ENCODE measurements at places on chromosomes 5 and 9. TPM values are rescaled to one million over a fixed set of nuclear protein-coding genes. Genes with fewer than 3 reads are reported as not detected.

DNA sequence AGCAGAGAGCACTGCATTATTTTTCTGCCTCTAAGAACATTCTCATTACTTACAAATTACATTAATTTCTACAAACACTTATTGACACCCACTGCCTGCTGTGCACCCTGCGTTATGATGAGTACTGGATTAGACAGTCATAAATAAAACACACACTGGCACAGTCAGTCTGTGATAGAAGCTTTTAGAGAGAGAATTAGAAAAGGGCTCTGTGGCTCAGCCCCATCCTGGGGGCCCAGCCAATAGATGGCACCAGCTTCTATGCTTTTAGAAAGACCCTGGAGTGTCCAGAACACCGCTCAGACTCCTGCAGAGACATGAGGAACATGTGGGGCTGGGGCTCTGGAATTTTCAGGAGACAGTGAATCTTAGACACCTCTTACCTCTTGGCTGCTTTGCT is 61.0 kb upstream of the RAPGEF1 start:
- no peak for DNase-seq

DNA sequence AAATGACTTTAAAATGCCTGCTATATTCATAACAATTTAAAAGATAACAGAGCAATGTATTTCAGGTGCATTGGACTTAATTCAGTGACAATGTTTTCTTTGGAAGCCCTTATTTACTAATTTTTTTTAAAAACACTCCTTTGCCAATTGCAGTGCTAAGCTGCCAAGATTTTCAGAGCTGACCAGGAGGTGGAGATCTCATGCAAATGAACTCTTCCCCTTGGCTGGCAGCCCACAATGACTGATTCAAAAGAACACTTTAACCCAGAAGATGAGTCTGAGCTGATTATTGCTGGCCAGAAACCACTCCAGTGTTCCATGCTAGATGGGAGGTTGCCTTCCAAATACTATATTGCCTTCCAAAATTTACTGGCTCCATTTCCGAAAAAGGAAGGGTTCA is 128.3 kb upstream of the CCNH start:
- peak; percentile 69 for DNase-seq

Gene SPOCK1
- 38.5 TPM for total RNA-seq

Gene GABRA6
- total RNA-seq = 1.9 TPM

DNA sequence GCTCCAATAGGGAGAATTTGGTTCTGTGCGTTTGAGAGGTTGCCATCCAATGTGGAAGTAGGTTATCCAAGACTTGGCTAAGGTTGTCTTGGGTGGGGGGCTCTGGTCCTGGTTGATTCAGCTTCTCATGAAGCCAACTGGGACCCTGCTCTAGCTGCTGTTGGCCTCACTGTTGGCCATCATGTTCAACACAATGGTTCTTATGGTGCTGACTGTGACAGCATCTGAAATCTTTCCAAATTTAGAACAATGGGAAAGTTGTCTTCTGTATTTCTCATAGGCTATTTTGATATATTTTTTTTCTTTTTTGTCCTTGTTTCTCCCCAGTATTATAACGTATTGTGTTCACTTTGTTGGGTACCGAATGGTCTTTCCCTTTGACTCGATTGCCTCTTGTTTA is 71.9 kb downstream of the GDNF start:
- DNase-seq = no peak

Gene ZFP2
- not detected for total RNA-seq

- DNase-seq = peak; percentile 94
These were observed 174.0 kb upstream of the NREP start for GRCh38 chr5:111930905-111931461.

Gene TMEM215
- not detected for total RNA-seq

- DNase-seq = peak; percentile 97
These were observed 89.9 kb downstream of the SH3TC2 start for GRCh38 chr5:148972974-148973374.

Gene CNTNAP3
- 4.8 TPM for total RNA-seq

DNA sequence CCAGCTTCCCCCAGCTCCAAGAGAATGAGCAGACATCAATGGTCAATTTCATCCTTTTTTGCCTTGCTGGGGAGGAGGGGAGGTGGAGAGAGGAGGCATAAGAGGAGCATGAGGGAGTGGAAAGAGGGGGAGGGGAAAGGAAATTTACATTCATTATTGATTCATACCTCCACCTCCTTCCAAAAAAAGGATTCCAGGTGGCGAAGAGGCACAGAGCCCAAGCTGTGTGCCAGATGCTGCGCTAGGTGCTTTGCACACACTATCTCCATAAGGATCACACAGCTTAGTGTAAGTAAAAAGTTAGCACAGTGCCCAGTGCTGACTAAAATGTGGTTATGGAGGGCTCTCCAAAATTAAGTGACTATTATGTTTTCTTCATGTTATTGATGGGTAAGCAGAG is 11.0 kb downstream of the ASTN2 start:
- DNase-seq = no peak

DNA sequence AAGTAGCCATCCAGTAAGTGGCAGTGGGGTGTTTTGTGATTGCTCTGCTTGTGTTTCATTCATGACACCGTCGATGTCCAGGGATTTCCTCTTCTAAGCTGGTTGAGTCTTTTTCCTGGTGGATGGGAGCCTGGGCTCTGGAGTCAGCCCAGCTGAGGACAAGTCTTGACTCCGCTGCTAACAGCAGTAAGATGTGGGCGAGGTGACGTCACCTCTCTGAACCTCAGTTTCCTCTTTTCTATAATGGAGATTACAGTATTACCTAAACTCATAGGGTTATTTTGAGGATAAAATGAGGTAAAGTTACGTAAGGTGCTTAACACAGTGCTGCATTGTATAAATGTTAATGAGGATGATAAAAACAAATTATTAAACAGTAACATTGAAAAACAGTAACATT is 21.3 kb downstream of the FGF1 start:
- DNase-seq = no peak

DNA sequence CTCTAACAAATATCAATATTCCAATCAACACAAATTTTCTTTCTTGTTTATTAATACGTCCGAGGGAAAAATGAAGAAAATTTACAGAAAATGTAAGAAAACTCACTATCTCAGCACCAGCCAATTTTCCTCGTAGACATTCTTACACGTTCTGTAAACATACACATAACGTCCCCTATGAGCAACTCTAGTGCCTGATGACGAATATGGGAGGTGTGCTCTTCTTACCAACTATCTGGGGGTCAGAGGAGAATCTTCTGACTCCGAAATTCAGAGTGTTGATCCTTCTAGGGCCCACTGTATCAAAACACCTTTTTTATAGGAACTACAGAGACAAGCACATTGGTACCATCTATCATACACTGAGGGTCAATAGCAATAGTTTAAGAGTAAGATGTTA is 198.7 kb downstream of the GAPVD1 start:
- no peak for DNase-seq

Gene SLC36A1
- 7.4 TPM for total RNA-seq

DNA sequence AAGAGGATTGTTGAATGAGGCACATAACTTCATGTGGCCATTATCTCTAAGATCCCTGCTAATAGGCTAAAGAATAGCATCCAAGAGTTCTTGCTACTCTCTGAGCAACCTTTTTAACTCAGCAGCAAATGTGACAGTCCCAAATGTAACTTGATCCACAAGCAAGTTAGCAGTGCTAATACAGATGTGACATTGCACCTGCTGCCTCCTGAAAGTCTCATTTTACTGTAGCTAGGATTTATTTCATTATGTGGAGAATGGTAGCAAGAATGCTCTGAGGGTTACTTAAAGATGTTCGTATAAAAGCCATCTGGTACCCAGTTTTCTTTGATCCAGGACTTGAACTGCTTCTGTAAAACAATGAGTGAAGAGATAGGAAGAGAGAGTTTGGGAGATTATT is 45.8 kb downstream of the CDH10 start:
- DNase-seq = no peak

Gene TAF11L10
- total RNA-seq = not detected

GRCh38 chr9:125431741-125432271 is 170.2 kb downstream of the GAPVD1 start:
- no peak for DNase-seq

- no peak for DNase-seq
These were observed 695 bp upstream of the SNAPC3 start for GRCh38 chr9:15421990-15422371.

Measured in HT1080 (cell line).